ENCODE measurements at places on chromosomes 3 and 15.

DNA sequence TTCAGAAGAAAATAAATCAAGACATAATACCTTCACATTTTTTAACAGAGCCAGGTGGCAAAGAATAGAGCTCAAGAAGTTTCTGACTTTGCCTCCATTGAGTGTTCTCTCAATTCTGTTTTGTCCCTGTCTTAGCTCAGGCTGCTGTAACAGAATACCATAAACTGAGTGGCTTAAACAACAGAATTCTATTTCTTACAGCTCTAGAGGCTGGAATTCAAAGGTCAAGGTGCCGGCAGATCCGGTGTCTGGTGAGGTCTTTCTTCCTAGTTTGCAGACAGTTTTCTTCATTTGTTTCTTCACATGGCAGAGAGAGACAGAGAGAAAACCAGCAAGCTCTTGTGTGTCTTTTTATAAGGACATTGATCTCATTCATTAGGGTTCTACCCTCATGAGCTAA is 25.6 kb downstream of the IQCH start:
- DNase-seq = no peak

DNA sequence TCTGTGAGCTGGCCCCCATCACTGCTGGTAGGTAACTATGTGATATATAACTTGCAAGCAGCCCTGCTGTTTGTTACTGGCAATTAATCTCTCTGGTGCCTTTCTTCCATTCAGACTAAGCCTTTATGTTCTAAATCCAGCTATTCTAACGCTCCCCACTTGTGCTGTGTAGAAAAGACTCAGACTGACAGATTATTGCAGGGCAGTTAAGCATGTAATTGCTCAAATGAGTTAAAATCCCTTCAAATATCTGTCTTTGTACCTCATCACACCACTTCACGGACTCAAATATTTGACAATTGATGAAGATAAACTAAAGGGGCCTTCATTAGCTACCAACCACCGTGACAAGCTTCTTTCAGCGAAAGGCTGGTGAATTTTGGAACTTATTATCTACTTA is 416.2 kb downstream of the NR2F2 start:
- DNase-seq = no peak

GRCh38 chr3:180825964-180826363 is 86.5 kb upstream of the FXR1 start:
- no peak for DNase-seq

- DNase-seq = no peak
These were observed 11.6 kb downstream of the RMDN3 start for GRCh38 chr15:40743485-40743901.

DNA sequence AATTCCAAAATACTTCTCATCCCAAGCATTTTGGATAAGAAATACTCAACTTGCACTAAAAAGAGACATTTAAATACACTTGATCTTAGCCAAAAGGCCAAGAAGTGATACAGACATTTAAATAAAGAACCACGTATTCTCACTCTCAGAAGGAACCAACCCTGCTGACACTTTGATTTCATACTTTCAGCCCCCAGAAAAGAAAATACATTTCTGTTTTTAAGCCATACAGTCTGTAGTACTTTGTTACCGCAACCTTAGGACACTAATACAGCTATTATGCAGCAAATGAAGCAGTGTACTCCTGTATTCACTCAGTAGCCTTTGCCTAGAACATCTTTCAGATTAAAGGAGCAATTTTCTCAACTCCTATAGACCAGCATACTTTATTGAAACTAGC is 86.7 kb downstream of the TBC1D5 start:
- DNase-seq = no peak

GRCh38 chr3:46538803-46539442 is 27.2 kb downstream of the LRRC2 start:
- DNase-seq = peak; percentile 65

DNA sequence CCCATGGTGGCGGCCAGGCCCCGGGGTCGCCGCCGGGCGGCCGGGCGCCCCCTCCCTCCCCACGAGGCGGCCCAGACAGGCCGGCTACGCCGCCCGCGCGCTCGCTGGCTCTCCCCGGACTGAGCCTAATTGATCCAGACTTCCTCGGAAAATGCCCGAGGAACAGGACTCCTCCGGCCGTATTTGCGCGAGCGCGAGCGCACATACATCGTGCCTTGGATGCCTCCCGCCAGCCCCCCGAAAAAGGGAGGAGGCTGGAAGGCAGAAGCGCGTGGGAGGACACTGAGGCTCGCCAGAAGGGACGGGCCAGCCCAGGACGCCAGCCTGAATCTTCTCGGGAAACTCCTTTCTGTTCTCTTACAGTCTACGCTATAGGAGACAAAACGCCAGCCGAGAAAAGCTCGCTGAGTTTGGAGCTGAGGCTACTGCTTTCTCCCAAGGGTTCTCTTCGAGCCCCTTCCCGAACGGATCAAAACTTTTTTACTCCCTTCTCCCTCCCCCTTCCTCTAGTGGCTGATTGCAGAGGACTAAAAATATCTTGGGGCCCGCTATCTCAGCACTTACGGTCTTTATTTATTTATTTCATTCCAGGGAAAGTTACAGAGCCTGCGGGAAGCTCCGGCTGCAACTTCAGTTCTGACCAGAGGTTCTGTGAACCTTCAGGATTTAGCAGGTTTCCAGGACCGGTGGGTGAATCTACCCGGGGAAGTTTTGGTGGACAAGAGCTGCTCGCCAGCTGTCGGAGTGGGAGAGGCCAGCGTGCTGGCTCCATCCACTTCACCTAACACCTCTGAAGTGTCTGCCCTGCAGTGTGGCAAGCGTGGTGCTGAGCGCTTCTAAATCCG is at the start of gene PDZRN3:
TSS of gene PDZRN3 (minus strand) at position 121 of the 845 bp plus-strand sequence.
- peak; percentile 85 for DNase-seq

DNA sequence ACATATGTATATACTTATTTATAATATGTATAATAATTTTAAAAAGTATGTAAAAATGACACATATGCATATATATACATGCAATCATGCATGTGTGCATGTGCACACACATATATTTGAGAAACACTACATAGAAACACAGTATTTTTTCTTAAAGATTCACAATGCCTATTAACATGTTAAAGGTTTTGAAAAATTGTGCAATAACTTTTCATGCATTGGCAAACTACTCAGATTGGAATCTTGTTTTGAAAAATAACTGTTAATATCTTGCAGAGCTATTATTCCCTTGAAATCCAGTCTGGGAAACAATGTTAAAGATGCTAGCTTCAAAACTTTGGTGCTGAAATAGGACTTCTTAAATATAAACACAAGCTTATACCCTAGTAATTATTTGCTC is 256.2 kb upstream of the P2RY1 start:
- DNase-seq = no peak

GRCh38 chr15:58080398-58080797 is 14.9 kb upstream of the ALDH1A2 start:
- DNase-seq = no peak

DNA sequence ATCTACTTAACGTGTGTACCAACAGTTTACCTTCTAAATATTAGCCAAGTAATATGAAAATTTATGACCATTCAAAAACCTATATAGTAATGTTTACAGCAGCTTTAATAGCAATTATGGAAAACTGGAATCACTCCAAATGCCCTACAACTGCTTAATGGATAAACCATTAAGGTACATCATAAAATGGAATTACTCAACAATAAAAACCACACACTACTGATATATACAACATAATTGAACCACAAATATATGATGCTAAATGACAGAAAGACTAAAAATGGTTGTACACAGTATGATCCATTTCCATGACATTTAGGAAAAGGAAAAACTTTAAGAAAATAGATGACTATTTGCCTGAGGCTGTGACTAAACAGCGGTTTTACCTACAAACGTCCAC is 467.1 kb upstream of the EPHA6 start:
- no peak for DNase-seq

GRCh38 chr3:163632722-163633121 is 1445.6 kb downstream of the SI start:
- peak; percentile 4 for DNase-seq

DNA sequence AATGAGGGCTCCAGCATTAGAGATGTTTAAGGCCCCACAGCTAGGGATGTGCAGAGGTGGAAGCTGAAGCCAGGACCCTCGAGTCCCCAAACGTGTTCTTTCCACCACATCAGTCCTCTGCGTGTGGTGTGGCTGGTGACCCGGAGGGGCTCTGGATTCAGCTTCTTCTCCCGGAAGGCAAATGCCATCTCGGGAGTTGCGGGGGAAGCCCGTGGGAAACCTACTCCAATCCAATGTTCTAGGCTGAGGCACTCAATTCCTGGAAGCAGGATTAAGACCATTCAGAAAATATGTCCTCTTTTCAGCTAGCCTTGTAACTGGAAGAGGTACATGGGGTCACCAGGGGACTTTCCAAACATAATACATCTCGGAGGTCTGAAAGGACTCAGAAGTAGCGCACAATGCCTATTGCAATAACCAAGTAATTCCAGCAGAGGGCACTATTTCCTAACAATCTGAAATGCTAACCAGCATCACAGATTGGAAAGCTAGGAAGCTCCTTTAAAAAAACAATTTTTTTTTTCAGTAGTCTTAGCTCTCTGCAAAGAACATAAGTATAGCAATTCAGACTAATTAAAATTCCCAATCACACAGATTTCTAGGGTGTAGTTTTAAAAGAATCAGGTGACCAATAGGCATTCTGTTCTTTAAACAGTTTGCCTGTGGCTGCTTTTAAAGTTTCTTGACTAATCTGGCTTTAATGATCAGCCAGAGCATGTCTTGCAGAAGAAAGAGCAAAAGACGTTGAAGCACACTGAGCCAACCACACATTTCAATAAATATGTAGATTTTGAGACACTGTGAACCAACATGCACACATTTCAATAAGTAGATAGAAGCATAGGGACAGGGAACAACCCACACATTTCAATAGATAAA is 36.1 kb downstream of the BNC1 start:
- DNase-seq = peak; percentile 75

GRCh38 chr3:37492468-37492867 is 318.1 kb upstream of the LRRFIP2 start:
- DNase-seq = no peak

Measured in mesendoderm (in vitro differentiated cells).